NCI-H1105 (cell line): ENCODE measurements at places on chromosomes 1 and 21.

DNA sequence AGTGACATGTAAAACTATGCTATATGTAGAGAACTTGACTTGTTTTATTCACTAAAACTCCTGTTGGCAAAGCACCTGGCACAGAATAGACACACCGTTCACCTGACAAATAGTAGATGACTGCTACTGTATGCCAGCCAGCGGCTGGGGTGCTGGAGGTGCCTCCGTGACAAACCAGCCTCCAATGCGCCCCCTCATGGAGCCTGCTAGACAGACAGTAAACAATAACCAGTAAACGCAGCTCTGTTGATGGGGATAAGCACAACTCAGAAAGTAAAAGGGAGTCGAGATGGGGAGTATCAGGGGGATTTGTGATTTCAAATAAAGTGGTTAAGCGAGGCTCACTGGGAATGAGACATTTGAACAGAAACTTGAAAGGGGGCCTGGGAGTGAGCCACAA is 107.2 kb downstream of the PRDM2 start:
- no peak for DNase-seq

DNA sequence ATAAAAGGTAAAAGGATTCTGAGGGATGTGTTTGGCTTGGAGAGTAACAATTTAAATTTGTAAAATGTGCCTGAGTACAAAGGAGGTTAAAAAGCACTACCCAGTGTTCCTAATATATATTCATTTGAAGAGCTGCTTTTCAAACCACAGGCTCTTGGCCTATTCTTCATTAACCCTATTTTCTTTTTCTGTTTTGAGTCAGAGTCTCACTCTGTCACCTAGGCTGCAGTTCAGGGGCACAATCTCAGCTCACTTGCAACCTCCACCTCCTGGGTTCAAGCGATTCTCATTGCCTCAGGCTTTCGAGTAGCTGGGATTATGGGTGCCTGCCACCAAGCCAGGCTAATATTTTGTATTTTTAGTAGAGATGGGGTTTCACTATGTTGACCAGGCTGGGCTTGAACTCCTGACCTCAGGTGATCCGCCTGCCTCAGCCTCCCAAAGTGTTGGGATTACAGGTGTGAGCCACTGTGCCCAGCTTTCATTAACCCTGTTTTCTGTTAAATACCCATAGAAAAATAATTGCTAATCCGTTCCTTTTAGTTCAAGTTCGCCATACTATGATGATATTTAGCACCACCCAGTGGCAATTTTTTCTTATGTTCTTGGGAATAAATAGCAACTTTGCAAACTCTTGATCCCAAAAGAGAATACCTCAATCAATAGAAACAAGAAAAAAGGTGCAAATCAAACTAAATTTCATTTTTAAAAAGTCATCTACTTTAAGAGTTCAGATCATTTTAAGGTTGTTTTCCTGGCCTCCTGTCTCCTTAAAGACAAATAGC is 30.5 kb downstream of the ZBTB8OS start:
- no peak for DNase-seq

DNA sequence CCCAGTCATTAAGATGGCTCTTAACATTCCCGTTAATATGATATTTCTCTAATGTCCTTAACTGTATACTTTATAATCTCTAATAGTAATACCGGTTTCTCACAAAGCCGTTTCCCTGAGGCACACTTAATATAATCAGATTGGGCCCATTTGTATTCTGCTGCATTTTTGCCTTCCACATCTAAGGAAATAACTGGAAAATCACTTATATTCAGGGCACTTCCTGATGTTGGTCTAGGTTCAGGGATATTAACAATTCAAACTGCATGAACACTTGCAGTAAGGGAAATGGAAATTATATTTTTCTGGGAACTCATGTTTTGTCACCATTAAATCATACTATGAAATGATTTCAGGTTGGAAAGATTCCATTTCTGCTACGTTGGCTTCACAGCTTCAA is 119.8 kb downstream of the TPR start:
- no peak for DNase-seq

- no peak for DNase-seq
Observed at GRCh38 chr1:14694589-14694988, 96.1 kb downstream of the KAZN start.

DNA sequence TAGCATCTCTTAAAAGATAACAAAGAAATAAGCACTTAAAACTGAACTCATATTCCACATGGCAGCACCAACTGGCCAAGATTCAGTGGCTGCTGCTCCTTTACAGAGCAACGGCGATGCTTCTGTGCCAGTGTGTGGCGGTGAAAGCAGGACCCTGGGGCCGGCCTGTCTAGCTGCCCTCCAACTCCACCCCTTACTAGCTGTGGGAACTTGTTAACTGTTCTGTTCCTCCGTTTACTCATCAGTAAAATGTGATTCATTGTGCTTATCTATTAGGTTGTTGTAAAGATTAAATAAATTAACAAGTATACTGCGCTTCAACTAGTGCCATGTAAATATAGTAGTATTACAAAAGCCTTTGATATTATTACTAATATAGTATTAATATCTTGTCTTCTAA is 133.2 kb downstream of the GDAP2 start:
- DNase-seq = no peak

DNA sequence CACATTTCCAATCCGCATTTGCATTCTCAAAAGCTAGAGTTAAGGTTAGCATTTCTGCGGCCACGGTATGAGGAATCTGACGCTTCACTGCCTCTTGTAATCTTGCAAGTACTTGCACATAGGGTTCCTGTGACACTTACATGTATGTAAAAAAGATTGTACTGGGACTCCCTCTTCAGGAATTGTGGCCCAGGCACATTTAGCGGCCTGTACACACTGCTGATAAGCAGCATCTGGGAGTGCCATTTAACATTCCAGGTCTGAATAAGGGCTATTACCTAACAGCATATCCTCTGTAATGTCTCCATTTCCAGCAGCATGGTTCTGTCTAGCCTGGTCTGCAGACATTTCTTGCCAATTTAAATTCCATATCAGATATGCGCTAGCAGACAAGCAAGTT is 75.7 kb downstream of the AXDND1 start:
- DNase-seq = no peak

- DNase-seq = no peak
Observed at GRCh38 chr1:38073534-38074301, 27.1 kb upstream of the POU3F1 start.

GRCh38 chr1:26545969-26546323 is 16.4 kb downstream of the RPS6KA1 start:
- DNase-seq = no peak

DNA sequence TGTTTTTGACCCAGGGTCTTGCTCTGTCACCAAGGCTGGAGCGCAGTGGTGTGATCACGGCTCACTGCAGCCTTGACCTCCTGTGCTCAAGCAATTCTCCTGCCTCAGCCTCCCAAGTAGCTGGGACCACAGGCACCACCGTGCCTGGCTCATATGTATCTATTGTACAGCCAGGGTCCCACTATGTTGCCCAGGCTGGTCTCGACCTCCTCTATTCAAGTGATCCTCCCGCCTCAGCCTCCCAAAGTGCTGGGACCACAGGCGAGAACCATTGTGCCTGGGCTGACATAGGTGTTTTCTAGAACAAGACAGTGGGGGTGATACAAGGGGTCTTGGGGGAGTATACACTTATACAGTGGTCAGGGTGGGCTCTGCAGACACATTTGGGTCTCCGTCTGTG is 17.5 kb downstream of the FTCD start:
- DNase-seq = no peak

GRCh38 chr1:21058035-21058793 is 118.5 kb downstream of the EIF4G3 start:
- DNase-seq = no peak

DNA sequence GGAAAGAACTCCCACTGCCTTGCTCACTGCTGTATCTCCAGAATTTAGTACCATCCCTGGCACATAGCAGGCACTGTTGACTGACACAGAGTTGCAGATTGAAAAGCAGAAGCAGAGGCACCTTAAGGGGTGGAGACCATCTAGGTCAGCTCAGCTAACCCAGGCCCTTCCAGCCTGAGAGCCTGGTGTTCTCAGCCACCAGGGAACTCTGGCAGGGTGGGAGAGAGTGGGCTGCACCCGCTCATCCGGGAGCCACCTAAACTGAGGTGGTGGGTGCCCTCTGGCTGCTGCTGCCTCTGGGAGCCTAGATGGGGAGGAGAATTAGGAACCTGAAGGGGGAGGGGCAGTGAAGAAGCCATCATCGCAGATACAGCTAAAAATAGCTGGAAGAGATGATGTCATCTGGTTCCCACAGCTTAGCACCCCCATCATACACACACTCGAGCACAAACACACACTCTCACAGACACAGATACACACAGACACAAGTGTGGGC is 1.5 kb upstream of the TSPAN1 start:
- no peak for DNase-seq

DNA sequence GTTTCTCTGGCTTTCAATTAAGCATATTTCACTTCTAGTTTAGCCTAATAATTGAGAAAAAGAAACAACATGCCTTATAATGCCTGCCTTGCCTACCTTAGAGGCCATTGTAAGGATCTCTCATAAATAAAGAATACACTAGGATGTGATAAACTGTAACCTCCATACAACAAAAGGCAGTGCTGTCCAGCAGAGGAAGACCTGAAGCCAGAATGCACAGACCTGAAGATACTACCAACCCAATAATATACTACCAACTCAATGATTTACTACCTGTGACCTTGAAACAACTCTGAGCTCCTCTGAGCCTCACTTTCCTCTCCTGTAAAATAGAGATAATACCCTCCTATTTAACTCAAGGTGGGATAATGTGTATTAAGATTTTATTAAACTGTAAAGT is 361.3 kb downstream of the TTLL7 start:
- DNase-seq = no peak

- DNase-seq = no peak
Observed at GRCh38 chr1:210340311-210340710, 11.6 kb downstream of the HHAT start.

DNA sequence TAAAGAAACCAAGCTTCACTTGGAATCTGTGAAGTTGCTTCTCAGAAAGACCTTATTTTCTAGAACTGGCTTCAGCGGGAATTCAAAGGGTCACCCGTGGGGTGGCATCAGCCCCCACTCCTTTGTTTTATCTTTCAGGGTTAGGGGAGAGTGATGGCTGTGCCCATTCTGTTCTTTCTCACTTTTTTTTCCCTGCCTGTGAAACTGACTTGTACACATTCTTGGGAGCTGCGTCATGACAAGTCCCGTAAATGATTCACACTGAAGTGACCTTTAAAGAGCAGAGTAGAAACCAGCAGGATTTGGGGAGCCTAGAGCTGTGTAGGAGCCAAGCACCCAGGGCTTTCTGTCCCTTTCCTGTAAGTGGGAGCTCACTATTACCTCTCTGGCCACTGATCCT is 43.8 kb downstream of the SLC44A3 start:
- no peak for DNase-seq

- DNase-seq = peak; percentile 96
Observed at GRCh38 chr21:40613546-40614030, 233.4 kb downstream of the DSCAM start.

DNA sequence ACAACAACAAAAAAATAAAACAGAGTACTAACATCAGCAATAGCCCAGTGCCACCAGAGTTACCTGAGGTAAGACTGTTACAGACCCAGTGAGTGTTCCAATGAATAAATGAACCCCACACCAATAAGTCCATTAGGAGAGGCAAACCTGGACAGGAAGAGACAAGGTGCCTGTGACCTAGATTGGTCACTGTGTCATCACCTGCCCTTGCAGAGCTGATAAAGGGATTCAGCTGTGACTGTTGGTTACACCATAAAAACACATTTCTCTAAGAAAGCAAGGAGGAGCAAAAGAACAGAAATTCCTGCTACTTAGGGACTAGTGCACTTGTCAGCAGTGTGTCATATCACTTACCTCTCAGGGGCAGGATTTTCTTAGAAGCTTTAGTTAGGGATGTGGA is 37.5 kb downstream of the CD2 start:
- DNase-seq = no peak

DNA sequence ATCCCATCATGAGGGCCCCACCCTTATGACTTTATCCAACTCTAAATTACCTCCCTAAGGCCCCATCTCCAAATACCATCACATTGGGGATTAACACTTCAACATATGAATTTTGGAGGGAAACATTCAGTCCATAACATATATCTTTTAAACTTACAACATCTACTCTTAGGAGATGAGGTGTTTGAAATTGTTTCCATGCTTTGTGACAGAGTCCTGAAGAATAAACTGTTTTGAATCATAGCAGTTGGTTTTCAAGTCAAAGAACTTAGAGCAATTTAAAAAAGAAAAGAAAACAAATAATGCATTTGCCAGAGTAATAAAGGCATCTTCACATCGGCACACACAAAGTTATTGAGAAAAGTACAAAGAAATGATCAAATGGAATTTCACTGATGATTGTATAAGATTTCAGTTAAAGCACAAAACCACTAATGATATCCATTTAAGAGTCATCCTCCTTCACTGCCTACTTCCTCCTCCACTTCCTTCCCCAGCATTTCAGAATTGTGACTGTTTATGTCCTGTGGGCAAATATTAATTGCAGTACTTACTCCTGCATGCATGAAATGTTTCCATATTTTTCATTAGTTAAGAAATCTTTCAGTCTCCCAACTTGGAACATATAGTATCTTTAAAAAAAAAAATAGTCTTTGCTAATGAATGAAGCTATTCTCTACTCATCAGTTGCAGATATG is 202.0 kb downstream of the LRRC40 start:
- no peak for DNase-seq

- no peak for DNase-seq
Observed at GRCh38 chr1:94180650-94181049, 56.7 kb downstream of the ARHGAP29 start.

- DNase-seq = no peak
Observed at GRCh38 chr1:79264975-79265818, 258.7 kb upstream of the ADGRL4 start.

DNA sequence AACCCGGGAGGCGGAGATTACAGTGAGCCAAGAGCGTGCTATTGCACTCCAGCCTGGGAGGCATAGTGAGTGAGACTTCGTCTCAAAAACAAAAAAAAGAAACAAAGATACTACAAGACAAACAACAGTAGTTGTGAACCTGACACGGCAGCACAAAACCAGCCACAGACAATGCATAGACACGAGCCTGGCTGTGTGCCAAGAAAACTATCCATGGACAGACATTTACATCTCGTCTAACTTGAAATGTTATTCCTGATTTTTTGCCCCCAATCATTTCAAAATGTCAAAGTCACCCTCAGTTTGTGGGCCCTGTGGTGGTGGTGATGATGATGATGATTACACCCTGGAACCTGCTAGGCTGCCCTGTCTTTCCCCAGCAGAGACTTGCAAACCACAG is 6.3 kb downstream of the KLHL21 start:
- DNase-seq = no peak

- DNase-seq = no peak
Observed at GRCh38 chr1:36783475-36783874, 250.8 kb downstream of the GRIK3 start.

DNA sequence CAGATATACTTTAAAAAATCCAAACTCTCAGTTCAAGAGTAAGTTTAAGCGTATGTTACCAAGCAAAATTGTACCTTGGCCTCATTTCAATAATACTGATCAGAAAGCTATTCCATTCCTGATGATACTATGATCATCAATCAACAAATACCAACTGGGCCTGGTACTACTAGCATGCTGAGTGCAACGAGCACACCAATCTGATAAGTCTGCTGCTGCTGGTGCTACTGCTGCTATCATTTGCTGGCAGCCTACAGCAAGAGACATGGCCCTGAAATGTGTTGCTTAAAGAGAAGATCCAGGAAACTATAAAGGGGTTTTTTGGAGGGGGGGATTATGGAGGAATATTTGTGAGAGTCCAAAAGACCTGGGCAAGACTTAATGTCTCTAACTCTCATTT is 39.7 kb downstream of the NME7 start:
- DNase-seq = no peak

- DNase-seq = no peak
Observed at GRCh38 chr1:32887623-32888022, 1.3 kb downstream of the HPCA start.

GRCh38 chr21:43825242-43825935 is 36.0 kb downstream of the RRP1 start:
- DNase-seq = no peak
